Amniotic stem cell (primary cell): ENCODE measurements at places on chromosomes 3 and 15.
A peak's percentile ranks its signal among the peaks of the same experiment; 100 is the strongest.

DNA sequence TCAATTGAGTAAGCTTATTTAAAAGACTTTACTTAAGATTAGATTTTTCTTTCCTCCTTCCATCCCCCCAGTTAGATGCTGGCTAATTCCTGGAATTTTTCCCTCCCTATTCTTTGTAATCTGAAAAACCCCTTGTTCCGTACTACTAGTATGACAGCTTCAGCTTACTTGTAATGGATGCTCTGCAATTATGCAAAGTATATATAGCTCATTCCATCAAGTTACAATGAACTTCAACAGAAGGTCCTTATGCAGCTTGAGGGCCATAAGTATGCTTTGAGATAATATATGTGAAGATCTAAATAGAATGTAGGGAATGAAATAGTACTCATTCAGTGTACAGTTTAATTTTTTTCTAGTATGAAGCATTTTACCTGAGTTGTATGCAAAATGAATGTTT lies 398.3 kb upstream of the NAALADL2 start:
- DNase-seq: no peak

GRCh38 chr3:9169326-9169725 lies 80.1 kb downstream of the SRGAP3 start:
- no peak for DNase-seq

GRCh38 chr3:118504906-118505305 lies 529.7 kb downstream of the IGSF11 start:
- DNase-seq: no peak

- DNase-seq: no peak
Measured at GRCh38 chr3:123263941-123264340, 62.2 kb downstream of the SEC22A start.

DNA sequence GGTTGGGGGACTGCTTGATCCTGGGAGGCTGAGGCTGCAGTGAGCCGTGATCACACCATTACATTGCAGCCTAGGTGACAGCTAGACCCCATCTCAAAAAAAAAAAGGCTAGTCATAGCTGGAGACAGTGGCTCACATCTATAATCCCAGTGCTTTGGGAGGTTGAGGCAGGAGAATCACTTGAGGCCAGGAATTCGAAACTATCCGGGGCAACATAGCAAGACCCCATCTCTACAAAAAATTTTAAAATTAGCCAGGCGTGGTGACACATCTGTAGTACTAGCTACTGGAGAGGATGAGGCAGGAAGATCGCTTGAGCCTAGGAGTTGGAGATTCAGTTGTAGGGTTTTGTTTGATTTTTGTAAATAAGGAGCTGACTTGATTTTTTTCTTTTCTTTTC lies 45.6 kb downstream of the KNL1 start:
- DNase-seq: no peak

- peak; percentile 24 for DNase-seq
Measured at GRCh38 chr3:153574445-153574844, 412.4 kb downstream of the RAP2B start.

DNA sequence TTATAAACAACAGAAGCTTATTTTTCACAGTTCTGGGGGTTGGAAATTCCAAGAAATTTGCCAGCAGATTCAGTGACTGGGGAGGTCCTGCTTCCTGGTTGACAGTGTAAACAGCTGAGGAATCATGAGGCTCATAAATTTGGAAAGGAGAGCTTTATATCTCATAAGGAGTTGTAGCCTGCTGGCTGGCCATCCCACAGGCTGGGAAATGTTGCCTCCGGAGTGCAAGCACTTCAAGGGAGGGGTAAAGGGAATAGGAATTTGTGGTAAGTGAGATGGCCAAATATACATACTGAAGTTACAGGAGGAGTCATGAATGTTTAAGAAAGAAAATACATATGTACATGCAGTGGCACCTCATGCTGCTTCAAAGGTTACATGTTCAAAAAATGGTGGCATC lies 217.2 kb upstream of the CBLB start:
- no peak for DNase-seq

GRCh38 chr3:68931406-68932149 lies 769 bp downstream of the TAFA4 start:
- no peak for DNase-seq

DNA sequence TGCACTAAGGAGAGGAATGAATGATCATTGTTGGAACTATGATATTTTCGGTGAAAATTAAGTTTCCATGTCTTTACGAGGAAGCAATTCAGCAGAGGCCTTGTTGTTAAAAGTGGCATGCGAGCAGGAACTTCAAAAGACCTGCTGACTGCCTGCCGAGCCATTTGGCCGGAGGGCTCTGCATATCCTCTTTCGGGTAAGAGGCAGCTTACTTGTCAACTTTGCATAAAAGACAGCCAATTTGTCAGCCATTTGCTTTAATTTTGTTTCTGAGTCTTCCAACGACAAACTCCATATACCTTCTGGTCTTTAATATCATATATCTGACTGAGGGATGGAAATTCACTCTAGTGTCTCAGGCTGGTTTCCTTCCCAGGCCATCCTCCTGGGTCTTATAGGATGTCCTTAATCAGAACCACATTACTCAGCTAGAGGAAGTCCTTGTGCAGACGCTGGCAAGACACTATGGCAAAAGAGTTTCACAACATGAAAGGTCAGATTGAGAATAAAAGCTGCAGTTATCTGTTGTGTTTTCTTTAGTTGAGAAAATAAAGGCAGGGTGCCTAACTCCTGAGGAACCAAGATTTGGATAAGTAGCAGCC lies 128.7 kb upstream of the WNT5A start:
- DNase-seq: no peak

- DNase-seq: no peak
Measured at GRCh38 chr3:72261566-72262564, 476.9 kb upstream of the PROK2 start.

DNA sequence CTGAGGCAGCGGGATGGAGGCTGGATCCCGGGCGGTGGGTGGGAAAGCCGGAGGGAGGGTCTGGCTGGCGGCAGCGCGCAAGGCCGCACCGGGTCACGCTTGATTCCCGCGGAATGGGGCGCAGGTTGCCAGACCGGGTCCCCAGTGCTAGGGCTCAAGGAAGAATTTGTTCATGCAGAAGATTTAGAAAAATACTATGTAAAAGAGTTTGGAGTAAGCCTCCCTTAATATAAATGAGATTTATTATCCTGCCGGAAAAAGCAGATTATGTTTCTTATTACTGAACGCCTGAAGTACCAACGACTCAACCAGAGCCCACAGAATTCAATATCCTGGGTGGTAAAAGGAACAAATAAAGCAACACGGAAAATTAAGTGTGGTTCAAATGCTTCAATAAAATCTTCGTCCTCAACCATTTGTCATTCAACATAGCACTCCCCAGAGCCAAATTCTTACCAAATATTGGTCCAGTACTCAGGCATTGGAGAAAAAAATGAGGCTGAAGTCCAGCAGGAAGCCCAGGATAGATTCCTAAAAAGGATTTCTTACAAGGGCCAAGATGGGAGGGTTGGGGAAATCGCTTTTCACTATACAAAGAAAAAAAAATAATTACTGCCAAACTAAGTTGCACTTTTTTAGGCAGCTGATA lies 1.2 kb upstream of the ZBTB20 start:
- no peak for DNase-seq

- DNase-seq: no peak
Measured at GRCh38 chr3:135068011-135068410, 273.0 kb downstream of the EPHB1 start.

DNA sequence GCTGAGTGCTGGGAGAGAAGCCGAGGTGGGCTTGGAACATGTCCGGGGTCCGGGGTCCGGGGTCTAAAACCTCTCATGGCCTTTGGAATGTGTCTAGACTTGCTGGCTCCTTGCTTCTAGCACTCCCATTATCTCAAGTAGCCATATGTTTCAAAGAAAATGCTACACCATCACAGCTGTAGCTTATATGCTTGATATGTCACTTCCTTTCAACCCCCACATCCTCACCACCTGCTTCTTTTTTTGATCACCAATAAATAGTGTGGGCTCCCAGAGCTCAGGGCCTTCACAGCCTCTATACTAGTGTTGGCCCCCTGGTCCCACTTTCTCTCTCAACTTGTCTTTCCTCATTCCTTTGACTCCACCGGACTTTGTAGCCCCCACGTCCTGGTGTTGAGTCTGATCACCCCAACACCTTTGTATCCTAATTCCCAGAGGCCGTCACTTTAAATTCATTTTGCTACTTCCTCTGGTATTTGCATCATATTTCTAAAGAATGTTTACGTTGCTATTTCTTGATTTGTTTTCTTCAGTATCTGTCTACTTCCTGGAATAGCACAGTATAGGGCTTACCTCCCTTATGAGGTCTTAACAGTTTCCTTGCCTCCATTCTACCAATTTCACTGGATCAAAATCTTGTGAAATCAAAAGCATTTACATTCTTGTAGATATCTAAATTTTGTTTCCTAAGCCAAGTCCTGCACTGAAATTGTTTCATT lies 71.9 kb upstream of the CHRNB4 start:
- DNase-seq: no peak

- DNase-seq: no peak
Measured at GRCh38 chr3:45612918-45613602, 18.5 kb downstream of the LIMD1 start.

GRCh38 chr3:137761563-137762503 lies 2.3 kb upstream of the SOX14 start:
- DNase-seq: no peak

DNA sequence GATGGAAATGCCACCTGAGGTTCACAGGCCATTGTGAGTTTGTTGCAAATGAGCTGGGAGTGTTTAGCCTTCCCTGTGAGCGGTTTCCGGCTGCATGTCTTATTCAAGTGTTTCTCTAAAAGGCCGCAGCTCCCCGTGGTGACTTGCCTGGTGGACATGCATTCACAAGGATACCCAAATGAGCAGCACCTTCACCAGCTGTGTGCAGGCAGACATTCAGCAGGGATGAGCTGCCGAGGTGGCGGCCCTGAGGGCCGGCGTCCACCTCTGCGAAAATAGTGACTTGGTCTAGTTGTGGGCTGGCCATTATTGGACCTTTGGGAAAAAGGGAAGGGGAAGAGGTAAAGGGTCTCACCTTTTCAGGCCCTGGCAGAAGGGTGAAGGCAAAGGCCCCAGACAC lies 23.4 kb downstream of the SPSB4 start:
- DNase-seq: no peak

GRCh38 chr3:115687721-115688120 lies 64.4 kb downstream of the GAP43 start:
- no peak for DNase-seq

DNA sequence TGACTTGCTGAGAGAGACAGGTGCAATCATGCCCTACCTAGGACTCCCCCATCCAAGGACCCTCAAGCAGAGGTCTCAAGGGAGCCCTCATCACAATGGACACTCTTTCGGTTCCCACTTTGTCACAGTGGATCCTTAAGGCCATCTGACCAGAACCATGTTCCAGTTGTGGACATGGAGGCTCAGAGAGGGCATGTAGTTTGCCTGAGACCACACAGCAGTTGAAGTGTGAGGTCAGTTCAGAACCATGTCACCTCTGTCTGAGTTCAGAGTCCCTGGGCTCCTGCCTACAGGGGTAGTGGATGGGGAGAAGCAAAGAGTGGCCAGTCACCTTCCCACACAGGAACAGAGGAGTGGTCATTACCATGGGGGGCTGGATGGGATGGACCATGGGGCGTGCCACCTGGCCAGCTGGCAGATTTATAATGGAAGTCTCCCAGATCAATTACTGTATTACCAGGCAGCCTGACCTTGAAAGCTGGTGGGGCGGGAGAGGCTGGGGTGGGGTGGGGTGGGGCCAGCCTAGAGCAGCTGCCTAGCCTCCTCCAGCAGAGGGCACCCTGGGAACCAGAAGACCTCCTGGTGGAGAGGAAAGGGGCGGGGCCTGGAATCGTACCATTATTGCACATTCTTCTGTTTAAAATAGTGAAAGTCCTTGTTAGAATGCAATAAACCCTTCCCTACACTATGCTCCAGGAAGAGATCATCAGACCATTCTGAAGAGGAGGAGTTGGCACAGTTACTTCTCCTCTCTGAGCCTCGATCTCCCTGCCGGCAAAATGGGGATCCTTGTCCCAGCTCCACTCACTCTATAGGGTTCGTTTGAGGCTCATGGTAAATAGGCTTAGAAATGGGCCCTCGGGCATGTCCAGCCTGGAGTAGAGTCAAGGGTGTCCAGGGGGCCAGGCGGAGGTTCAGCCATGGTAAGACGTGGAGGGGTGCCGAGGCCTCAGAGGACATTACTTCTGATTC lies 26.9 kb upstream of the LINGO1 start:
- no peak for DNase-seq

DNA sequence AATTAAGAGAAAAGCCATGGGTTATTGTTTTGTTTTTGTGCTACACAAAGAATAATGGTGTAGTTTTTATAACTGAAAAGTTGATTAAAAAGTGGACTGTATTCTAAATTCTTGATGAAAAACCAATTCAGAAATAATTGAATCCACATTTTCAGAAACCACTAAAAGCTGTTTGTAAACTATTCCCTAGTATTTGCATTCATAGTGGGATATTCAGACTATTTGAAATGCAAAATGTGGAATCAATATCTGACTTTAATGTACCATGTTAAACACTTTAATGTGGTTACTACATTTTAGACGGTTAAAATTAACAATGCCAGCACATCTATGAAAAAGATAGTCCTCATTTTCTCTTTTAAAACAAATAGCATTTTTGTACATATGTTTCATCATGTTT lies 104.6 kb downstream of the ZIC4 start:
- DNase-seq: no peak

GRCh38 chr3:68759526-68760035 lies 172.8 kb downstream of the TAFA4 start:
- no peak for DNase-seq

DNA sequence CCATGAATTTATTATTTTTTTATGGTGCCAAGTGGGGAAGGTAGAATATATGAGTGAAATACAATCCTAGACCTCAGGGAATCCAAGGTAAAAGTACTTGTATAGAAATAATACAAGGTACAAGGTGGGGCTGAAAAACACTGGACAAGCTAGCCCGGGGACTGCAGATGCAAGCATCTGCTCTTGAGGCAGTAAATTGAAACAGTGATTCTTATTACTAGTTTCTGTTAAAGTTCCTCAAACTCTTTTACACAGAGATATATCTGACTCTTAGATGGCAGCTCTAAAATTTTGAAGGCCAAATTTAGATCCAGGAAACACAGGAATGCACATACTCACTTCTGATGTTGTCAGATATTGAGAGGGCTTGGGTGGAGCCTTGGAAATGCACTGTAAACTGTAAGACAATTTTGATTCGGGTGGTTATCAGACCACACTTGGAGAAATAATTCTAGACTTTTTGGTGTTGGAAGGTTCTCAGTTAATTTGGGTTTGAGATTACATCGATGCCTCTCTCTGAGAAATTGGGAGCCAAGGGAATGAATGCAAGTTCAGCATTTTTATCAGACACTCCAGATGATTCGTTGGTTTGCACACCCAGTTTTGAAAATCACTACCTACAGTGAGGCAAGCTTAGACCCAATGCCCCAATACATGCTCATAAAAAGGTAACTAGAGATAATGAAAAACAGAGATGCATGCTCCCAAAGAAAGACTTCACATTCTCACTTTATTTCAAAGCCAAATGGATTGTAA lies 7.3 kb downstream of the TP63 start:
- DNase-seq: no peak
